Caki2 (cell line): ENCODE measurements at places on chromosomes 2 and 18.
A peak's percentile ranks its signal among the peaks of the same experiment; 100 is the strongest.

DNA sequence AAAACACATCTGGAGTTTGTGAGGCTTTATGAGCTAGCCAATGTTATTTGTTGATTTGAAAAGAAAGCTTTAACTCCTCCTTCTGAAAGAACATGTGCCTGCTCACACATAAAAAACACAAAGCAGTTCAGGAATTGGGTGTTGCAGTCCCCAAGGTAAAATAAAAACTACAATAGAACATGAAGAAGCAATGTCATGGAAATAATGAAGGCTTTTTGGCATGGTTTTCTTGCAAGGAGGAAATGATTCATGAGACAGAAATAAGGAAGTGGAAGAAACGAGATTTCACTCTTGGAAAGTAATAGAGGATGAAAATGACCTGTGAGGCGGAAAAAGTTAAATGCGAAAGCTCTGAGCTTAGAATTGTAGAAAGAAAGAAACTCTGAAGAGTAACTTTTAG lies 81.1 kb downstream of the TRIB2 start:
- no peak for DNase-seq

- peak; percentile 51 for DNase-seq
Observed at GRCh38 chr2:146661473-146662096, 1183.2 kb upstream of the ACVR2A start.

GRCh38 chr2:52880872-52881271 lies 886.7 kb upstream of the CHAC2 start:
- DNase-seq: peak; percentile 6

DNA sequence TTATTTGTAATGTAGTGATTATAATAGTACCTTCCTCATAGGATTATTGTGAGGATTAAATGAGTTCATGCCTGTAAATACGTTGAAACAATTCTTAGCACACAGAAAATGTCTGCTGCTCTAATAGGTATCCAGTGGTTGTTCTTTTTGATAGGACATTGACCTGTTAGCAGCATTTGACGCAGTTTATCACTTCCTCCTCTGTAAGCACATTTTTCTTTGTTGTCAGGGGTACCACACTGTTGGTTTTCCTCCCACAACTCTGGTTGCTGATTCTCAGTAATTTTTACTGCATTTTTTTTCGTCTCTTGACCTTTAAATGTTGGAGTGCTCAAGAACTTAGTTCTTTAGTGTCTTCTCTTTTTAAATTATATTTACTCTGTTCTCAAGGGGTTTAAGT lies 15.4 kb downstream of the PPM1B start:
- DNase-seq: no peak

GRCh38 chr2:63225964-63226686 lies 175.5 kb downstream of the OTX1 start:
- DNase-seq: no peak

DNA sequence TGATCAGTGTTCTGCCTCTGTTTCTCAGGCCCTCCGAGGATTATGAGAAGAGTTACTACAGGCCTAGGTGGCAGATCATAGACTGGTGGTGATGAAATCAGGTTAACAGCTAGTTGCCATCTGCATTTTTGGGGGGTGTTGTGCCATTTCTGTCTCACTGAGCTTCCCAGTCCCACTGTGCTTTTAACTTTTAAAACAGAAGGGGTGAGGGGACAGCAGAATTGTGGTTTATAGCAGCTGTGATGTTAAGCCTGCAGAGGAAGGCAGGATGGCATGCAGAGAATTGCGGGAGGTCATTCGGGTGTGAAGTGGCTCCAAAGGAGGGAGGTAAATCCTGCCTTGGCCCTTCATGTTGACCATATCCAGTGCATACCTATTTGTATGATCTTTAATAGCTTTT lies 5.0 kb downstream of the CAB39 start:
- peak; percentile 30 for DNase-seq

DNA sequence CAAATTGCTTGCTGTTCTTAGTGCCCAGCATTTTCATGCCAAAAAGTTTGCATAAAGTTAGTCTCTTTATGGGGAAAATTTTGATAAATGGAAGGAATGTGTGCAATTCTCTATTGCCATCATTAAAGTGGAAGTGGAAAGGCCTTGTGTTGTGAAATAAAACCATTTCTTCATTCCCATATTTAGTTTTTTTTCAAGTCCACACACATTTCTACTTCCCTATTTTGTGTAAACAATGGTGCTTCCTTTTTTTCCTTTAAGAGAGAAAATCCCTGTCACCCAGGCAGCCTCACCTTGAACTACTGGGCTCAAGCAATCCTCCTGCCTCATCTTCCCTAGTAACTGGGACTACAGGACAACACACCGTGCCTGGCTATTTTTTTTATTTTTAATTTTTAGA lies 42.3 kb upstream of the NCOA1 start:
- DNase-seq: no peak

GRCh38 chr2:174840436-174840835 lies 76.2 kb upstream of the CHRNA1 start:
- no peak for DNase-seq

DNA sequence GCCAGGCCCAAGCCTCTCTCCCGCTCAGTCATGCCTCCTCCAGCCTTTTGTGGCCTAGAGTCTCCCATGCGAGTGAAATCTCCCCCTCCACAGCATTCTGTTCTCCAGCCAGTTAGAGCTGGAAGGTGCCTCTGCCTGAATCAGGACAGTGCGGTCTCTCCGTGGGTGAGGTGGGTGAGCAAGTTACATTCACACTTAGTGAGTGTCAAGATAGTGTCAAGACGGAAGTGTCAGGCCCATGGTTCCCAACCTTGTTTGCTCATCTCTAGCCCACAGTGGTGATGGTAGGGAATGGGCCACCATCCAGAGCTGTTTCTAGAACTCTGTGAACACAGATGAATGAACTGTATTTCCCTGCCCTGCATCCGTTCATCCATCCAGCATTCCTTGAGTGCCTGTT lies 59.5 kb downstream of the LPIN1 start:
- DNase-seq: no peak

DNA sequence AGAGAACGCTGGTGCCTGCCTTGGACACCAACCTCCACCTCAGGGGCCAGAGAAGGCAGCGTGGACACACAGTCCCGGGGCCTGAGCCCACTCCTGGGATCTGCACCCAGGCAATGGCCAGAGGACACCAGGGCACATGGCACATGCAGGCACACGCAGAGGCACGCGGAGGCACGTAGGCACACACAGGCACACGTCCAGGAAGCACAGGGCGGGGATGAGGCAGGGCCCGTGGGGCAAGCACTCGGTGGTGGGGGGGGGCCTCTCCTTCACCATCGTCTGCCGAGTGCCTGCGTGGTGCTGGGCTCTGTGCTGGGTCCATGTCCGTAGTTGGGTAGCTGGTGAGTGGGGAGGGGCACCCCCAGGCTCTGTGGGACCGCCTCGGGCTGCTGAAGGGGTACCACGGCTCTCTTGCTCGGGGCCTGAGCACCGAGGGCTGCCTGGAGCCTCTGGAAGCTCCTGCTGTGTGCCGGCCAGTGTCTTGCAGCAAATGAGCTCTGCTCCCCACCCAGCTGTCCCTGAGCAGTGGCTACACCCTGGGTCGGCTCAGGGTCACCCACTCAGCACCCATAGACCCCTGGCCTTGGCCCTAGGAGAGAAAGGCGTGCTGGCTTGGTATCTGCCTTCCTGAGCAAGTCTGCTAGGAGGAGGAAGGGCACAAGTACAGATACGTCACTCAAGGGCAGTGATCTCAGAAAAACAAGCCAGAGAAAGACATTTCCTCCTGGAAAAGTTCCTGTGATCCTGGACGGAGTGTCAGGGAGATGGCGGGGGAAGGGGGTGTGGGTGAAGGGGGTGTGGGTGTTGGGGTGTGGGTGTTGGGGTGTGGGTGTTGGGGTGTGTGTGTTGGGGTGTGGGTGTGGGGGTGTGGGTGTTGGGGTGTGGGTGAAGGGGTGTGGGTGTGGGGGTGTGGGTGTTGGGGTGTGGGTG lies 26.4 kb downstream of the RTP5 start:
- peak; percentile 63 for DNase-seq

DNA sequence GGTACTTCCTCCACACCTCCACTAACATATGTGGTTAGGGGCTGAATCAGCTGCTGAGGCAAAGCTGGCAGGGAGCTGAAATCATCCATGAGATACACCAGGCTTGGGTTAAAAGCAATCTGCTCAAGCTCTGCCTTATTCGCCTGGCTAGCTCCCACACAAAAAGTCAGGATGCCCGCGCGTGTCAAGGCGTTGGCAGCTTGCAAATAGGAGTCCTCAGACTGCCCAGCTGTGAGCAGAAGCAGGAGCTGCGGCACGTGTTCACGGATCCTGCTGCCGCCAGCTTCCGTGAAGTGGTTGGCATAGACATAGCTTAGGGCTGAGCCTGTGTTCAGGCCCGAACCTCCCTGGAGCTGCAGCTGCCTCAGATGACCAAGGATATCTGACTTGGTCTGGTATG lies 35.3 kb downstream of the COL6A3 start:
- no peak for DNase-seq

- DNase-seq: no peak
Observed at GRCh38 chr2:57943315-57943714, 103.3 kb upstream of the VRK2 start.

- DNase-seq: no peak
Observed at GRCh38 chr2:45220227-45220626, 211.0 kb upstream of the SIX2 start.

- no peak for DNase-seq
Observed at GRCh38 chr2:71333619-71334018, 2.0 kb downstream of the ZNF638 start.

GRCh38 chr2:176432434-176432833 lies 163.2 kb downstream of the MTX2 start:
- DNase-seq: no peak

- DNase-seq: no peak
Observed at GRCh38 chr18:9701609-9702349, 6.3 kb upstream of the RAB31 start.

DNA sequence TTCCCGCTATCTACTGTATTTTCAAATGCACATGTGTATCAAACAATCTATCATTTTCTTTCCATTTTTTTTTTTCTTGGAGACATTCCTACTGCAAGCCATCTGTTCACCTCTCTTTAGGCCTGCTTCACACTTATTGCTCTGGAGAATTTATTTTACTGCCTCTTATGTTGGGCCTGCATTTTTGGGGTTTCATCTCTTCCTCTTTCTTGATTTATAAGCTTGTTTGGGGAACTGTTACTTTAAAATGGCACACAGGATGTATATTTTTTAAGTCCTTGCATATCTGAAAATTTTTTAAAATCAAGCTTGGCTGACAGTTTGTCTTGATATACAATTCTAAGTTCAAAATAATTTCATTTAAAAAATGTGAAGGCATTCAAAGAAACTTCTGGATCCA lies 3.5 kb upstream of the RAB27B start:
- DNase-seq: no peak

DNA sequence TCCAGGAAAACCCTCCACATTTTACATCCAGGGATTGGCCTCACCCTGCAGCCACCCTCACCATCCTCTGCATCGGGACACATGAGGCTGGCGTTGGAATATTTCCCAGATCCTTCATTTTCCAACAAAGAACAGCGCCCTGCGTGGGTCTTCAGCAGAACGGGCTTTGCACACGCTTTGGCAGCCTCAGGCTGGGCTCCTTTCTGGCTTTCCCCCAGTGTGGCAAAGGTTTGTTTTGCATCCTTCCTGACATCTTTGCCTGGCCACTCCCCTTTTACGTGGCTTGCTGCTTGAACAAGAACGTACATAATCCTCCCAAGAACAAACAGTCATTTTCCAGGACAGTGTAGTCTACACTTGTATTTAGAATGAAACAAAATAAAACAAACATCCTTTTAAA lies 25.6 kb upstream of the GREB1 start:
- DNase-seq: no peak

DNA sequence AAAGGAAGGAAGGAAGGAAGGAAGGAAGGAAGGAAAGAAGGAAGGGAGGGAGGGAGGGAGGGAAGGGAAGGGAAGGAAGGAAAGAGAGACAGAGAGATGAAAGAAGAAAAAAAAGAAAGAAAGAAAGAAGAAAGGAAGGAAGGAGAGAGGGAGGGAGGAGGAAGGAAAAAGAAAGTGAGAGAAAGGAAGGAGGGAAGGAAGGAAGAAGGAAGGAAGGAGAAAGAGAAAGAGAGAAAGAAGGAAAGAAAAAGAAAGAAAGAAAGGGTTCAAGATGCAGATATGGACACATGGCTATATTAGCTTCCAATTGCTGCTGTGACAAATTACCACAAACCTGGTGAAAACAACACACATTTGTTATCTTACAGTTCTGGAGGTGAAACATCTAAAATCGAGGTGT lies 20.4 kb upstream of the UBE2F start:
- no peak for DNase-seq

- DNase-seq: peak; percentile 48
Observed at GRCh38 chr2:222708274-222708710, 36.8 kb downstream of the MOGAT1 start.

- no peak for DNase-seq
Observed at GRCh38 chr2:182404092-182404491, 22.7 kb downstream of the PDE1A start.

DNA sequence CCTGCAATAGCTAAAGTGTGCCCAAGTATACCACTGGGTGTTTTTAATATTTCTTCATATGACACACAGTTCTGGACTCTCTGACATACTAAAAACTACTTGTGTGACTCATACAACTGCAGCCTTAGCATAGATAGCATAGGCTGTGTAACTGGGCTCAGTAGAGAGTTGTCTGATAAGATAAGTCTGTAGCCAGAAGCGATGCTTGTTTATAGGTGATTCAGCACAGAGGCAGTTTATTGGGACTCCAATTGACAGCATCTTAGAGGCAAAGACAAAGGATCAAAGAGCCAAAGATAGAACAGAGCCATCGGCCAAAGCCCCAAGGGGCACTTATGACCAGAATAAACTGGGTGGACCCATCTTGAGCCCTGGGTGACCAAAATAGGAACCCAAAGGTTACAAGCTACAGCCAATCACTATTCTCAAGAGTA lies 42.3 kb downstream of the AAK1 start:
- DNase-seq: no peak

- peak; percentile 33 for DNase-seq
Observed at GRCh38 chr2:9950521-9951271, 797 bp upstream of the GRHL1 start.

DNA sequence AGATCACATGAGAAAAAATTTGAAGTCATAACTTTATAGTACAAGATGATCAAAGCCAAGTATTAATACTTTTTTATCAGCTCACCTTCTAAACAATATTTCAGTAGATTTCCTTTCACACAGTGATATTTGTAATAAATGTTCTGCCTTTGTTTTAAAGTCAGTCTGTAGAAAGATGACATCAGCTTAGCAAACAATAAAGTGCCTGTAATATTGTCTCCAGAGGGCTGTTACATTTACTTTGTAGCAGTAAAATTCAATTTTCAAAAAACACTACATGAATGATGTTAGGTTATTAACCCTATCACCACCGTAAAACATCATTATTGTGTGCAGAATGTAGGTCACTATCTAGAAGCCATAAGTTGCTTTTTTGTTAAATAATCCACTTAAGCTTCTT lies 49.6 kb downstream of the ZEB2 start:
- no peak for DNase-seq

GRCh38 chr2:163836167-163836566 lies 100.4 kb upstream of the FIGN start:
- DNase-seq: no peak
